Muscle of back (tissue), 13 donors: ENCODE measurements at places on chromosomes 16 and 17. TPM values are rescaled to one million over a fixed set of nuclear protein-coding genes. Genes with fewer than 3 reads are reported as not detected.

The MBTPS1 gene
- 70.8 TPM for polyA plus RNA-seq

The KRTAP2-3 gene
- polyA plus RNA-seq, result not detected

The TBC1D28 gene
- not detected for polyA plus RNA-seq

DNA sequence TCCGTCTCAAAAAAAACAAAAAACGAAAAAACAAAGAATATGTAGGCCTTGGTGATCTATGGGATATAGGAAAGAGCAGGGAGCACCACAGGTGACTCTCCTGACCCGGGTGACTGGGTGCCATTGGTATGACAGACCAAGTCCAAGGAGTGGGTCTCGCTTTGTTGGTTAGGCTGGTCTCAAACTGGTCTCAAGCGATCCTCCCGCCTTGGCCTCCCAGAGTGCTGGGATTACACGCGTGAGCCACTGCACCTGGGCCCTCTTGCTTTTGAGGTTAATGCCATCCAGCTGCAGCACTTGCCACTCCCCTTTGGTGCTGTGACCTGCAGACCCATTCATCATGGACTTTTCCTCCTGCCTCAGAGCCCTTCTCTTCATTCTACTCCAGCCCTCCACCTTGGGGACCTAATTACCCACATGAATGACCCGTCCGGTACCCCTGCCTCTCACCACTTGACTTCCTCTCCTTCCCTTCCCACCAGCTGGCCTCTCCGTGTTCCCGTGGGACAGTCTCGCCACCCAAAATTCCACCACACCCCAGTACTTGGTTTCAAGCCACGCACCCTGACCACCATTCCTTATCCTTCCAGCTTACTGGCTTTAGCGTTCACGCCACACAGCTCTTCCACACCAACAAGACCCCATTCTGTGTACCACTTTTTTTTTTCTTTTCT lies 3.2 kb upstream of the UBE2G1 start:
- DNase-seq, result no peak

GRCh38 chr17:50013079-50013478 lies 18.1 kb upstream of the DLX3 start:
- DNase-seq, result no peak

DNA sequence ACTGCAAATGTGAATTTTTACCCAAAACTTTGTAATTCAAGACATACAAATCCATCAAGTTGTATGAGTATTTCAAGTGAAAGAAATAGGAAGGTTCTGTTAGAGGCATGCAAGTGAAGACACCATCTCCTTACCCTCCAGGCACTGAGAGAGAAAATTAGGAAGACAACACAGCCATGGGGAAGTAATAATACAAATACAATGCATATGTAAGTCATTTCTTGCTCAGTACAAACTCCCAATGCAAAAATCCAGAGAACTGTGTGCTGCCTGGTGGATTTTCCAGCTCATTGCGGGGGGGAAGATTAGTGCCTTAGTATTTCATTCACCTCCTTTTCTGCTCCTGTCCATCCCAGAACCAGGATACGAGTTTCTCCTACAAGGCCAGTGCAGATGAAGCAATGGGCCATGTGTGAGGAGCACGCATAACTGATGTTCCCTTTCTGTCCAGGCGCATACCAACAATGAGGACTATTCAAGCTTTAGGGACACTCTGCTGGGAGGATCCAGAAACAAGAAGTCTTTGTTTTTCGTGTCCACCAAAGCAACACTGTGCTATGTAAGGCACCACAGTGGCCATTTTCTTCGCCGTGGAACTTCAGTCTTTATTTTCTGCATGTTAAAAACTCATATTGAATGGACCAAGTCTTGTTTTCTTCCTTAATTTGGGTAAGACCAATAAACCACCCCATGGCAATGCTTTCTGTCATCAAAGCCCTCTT lies 143.7 kb upstream of the RCVRN start:
- DNase-seq, result no peak

- DNase-seq, result no peak
Measured at GRCh38 chr16:67184453-67184994, 761 bp upstream of the MATCAP1 start.
